ENCODE measurements at places on chromosomes 2 and 18.

GRCh38 chr2:217928324-217929181, 74.2 kb downstream of the TNS1 start:
- no peak for DNase-seq

DNA sequence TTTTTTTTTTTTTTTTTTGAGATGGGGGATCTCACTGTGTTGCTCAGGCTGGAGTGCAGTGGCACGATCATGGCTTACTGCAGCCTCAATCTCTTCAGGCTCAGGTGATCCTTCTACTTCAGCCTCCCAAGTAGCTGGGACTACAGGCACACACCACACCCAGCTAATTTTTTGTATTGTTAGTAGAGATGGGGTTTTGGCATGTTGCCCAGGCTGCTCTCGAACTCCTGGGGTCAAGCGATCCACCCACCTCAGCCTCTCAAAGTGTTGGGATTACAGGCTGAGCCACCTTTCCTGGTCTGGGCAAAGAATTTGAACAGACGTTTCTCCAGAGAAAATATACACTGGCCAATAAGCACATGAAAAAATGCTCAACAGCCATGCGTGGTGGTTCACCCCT, 2.9 kb upstream of the SNRNP200 start:
- DNase-seq: no peak

DNA sequence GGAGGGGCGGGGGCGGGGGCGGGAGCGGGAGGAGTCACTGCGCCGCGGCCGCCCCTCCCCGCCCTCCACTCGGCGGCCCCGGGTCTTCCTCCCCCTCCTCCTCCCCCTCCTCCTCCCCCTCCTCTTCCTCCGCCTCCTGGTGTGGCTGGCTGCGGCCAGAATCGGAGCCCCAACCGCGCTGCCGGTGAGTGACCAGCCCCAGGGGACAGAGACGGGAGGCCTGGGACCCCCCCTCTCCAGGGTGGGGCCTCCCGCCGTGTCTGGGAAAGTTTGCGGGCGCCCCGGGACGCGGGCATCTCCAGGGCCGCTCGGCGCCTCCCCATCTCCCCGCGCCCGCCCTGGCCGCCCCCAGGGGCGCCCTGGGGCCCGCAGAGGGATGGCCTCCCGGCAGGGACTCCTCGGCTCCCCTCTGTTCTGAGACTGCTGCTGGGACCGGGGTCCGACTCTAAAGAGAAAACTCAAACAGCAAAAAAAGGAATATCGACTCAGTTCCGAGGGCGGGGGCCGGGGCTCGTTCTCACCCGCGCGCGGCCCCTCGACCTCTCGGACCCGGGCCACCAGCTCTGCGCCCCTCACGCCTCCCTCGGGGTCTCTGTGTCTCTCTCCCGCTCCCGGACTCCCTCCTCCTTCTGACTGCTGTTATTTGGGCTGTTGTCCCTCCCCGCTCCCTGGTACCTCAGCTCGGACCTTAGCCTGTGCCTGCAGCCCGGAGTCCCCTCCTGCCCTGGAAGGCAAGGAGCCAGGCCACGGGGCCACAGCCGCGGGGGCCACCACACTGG, at the start of gene STON1:
STON1 (plus strand) TSS at position 122 of the 779 bp plus-strand sequence. CDS start 50,480 bp downstream, outside the sequence.
- peak; percentile 28 for DNase-seq

DNA sequence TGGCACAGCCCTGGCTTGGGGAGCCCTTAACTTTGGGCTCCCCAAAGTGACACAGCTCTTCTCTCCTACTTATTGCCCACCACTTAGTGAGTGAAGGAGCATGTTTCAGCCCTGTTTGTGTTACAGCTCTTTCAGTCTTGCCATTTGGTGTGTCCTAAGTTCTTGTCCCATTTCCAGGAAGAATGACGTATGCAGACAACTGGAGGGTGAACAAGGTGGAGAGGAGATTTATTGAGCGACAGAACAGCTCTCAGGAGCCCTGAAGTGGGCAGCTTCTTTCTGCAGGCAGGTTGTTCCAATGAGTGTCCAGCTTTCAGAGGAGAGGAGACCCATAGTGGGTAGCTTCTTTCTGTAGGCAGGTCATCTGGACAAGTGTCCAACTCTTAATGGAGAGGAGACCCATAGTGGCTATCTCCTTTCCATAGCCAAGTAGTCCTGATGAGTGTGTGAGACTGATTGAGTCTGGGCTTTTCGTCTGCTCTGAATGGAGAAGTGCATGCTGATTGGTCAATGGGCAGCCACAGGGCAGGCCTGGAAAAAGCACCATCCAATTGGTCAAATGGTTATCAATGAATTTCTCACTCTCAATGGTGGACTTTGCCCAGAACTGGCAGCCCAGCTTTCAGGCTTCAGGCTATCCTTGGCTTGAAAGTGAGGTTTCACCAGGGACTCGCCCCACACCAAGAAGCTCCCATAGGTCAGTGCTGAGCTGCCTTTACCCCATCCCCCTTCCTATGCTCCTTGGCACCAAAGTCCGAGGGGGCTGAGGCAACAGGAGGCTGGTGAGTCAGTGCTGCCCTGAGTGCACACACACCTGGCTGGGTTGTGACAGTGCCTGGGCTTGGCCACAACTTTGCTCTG, 688.2 kb downstream of the NYAP2 start:
- no peak for DNase-seq

DNA sequence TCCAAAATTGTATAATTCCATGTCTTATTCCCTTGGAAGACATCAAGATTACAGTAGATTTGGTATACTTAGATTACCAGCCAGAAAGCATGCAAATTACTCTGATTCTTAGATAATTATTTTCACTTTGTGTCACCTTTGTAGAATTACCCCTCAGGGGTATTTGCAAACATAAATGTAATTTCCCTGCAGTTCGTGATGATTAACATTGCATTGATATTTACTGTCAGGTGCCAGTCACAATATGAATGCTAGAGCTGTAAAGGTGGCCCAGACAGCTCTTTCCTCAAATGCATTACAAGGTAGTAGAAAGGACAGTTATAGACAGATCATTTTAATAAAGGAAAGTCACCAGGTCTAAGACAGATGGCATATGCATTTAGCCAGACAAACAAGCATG, 1537.5 kb upstream of the PIK3C3 start:
- DNase-seq: no peak

DNA sequence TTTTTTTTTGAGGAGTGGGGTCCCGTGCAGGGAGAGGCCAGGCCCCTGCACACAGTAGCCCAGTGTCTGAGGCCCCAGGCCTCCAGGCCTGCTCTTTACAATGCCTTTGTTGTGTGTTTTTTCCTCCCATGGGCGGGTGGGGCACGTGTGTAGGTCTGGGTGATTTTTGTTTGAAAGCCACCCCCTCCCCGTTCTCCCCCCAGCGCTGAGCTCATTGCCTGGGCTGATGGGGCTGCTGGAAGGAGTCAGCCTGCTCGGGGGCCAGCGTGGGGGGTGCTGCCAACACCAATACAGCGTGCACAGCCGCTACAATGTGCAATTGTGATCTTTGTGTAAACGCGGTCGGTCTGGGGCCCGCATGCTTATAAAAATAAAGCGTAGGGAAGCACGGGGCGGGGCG, 142.7 kb downstream of the DYSF start:
- DNase-seq: no peak

DNA sequence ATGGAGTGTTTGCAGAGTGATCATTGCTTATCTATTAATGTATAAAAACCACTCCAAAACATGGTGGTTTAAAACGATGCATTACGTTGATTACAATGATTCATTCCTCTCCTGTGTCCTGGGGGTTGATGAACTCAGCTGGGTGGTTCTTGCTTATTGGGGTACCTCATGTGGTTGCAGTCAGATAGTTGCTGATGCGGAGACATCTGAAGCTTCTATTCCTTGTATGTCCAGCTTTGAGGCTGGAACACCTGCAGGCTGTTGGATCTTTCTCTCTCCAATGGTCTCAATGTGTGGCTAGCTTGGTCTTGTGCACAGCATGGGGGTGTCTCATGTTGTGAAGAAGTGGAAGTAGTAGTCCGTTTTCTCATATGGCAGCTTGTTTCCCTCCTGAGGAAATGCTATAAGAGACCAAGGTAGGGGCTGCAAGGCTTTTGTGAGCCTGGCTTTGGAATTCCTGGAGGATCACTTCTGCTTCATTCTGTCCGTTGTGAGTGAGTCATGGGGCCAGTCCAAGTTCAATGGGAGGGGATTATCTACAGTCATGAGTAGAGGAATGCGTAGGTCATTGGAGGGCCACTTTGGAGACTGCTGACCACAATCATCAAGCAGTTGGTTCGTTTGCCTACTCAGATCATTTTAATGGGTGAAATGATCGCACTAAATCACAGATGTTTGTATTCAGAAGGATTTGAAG, 601.0 kb downstream of the SLC4A3 start:
- DNase-seq: no peak

DNA sequence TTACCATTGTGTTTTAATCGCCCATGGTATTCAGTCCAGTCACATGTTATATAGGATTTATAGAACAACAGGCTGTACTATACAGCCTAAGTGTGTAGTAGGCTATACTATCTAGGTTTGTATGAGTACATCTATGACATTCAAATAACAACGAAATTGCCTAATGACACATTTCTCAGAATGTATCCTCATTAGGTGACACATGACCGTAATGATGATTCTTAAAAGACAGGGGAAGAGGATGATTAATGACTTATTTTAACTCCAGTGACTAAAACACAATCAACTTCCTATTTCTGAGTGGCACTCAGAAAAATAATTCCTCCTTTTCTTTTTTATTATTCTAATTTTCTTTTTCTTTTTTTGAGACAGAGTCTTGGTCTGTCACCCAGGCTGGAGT, 63.0 kb upstream of the ACSL3 start:
- no peak for DNase-seq

- no peak for DNase-seq
Observed at GRCh38 chr2:219551441-219552381, 7.9 kb downstream of the TMEM198 start.

DNA sequence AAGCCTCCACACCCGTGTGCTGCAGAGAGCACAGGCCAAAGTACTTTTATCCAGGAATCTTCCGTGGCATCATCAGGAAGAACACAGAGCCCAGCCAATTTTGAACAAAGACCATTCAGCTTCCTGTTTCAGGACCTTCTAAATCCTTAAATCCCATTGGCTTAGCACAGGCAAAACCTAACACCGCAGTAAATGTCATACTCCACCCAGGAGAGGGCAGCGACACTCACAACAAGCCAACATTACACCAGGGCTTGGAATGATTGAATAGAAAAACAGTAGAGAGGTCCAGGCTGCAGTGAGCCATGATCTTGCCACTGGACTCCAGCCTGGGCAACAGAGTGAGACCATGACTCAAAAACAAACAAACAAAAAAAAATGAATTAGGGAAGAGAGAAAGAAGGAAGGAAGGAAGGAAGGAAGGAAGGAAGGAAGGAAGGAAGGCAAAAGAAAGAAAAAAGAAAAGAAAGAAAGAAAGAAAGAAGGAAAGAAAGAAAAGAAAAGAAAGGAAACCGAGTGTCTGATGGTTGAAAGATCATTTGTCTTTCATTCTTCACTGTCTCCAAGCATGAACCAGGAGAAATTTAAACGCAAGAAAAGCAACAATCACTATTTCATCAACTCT, 144.6 kb upstream of the SATB2 start:
- DNase-seq: no peak

DNA sequence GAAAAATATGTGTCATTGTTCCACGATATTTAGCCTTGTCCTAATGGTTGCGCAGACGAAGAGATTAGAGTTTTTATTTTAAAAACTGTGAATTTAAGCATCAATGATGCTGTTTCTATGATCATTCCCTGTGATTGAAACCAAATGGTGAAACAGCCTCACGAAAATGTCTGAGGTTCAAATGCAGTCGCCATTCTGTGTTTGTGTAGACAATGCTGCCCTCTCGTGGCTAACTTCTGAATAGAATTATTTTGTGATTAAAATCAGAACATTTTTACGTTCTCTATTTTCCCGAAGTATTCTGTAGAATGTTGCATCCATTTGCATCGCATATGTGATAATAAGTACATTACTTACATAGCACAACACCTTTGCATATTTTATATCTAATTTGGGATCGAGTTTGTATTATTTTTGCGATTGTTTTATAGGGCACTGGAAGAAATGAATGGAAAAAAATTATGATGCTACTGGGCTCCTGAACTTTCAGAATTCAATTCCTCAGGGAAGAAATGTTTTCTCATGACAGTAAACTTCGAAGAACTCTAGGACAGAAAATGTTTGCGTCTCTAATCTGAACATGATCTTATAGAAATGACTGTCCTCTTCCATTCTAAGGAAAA, 54.8 kb upstream of the CREB1 start:
- DNase-seq: peak; percentile 40

GRCh38 chr2:26581991-26582842, 58.9 kb downstream of the CIB4 start:
- DNase-seq: no peak

- DNase-seq: no peak
Observed at GRCh38 chr2:222270396-222270795, 28.4 kb downstream of the PAX3 start.

DNA sequence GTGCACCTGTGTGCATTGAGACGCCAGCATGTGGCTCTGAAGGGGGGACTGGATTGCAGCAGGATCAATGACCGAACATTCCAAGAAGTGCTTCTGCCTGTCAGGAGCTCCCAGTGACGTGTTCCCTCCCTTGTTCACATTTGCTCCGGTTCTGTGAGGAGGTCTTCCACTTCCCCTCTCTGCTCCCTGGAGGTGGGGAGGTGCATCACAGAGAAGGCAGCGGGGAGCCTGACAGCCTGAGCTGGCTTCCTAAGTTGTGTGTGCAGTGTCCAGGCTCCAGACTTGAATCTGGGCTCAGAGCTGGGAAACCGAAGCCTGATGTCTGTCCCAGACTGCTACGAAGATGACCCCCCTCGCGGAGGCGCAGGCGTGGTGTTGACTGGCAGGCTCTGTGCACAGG, 171.0 kb downstream of the KLHL29 start:
- DNase-seq: no peak

All from activated T-cell treated with anti-CD3 and anti-CD28 coated beads, Interleukin-2, amount 50 U/mL, for 4 hours (primary cell).